ENCODE measurements at places on chromosomes 11 and 22. TPM values are rescaled to one million over a fixed set of nuclear protein-coding genes. Genes with fewer than 3 reads are reported as not detected.

DNA sequence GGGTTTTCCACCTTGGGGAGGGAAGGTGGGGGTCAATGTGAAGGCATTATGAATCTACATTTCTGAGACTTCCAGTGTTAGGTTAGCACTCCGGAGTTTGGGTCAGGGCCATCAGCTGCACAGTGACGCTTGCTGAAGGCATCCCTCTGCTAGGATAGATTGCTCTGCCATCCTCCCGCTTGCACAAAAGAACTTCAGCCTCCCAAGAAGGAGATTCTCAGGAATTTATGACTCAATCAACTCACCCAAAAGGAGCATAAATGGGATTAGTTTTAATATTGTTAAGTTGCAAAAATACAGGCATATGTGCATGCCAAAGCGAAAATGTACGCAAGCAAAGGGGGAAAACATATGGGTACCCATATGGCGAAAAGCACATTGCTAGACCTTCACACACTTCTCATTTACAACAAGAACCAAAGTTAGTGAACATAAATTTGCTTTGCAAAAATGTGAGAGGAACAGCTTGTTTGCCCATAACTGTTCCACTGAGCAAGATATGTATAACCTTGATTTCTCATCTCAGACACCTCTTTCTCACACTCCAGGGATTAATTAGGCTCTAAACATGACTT, 1013.0 kb downstream of the OPCML start:
- DNase-seq: no peak

DNA sequence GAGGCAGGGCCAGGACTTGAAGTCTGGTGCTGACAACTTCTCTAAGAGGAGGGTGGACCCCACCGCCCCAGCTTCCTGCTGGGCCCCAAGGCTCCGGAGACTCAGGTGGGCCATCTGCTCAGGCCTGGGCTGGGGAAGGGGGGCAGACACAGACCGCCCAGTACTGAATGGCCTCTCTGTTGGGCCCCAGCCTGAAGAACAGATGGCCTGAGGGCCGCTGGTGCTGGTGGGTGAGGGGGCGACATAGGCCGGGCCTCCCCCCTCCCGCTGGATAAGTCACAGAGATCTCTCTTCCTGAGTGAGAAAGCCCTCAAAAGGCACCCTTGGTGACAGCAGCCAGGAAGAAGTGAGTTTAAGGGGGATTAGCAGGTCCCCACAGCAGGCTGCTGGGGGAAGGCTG, 12.5 kb upstream of the TP53I11 start:
- no peak for DNase-seq

GRCh38 chr22:30649430-30650007, 13.9 kb downstream of the SLC35E4 start:
- no peak for DNase-seq

CASP1 gene
- 34.6 TPM for polyA plus RNA-seq

DNA sequence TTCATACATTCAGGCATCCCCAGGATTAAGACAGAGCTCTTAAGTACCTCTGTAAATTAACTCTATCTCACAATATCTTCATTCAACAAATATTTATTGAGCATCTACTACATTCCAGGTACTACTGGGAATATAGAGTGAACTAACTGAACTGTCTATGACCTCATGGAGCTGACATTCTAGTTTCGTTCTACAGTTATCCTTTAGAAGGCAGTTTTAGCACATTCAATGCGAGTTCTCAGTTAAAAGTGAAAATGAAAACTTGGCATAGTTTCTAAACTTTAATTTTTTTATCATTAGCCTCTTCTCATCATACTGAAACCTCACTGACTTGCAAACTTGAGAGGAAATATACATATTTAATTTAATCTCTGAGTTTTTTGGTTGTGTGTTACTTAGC, 10.7 kb upstream of the MS4A6E start:
- no peak for DNase-seq
